Thoracic aorta (tissue), 2 donors: ENCODE measurements at places on chromosomes 12 and 14. TPM values are rescaled to one million over a fixed set of nuclear protein-coding genes. Genes with fewer than 3 reads are reported as not detected.

The GDF3 gene
- total RNA-seq: not detected

The KLRC2 gene
- not detected for total RNA-seq

- peaks cover 3% of the 10 kb centered on the region for H3K4me1 ChIP-seq
- no peak overlapping the region for H3K4me3 ChIP-seq
- no peaks in the 10 kb centered on the region for H3K27me3 ChIP-seq
- no peak for DNase-seq
- H3K36me3 ChIP-seq: no peaks in the 10 kb centered on the region
- no peak overlapping the region for H3K27ac ChIP-seq
Observed at GRCh38 chr12:69896653-69897381, 71.8 kb downstream of the MYRFL start.

DNA sequence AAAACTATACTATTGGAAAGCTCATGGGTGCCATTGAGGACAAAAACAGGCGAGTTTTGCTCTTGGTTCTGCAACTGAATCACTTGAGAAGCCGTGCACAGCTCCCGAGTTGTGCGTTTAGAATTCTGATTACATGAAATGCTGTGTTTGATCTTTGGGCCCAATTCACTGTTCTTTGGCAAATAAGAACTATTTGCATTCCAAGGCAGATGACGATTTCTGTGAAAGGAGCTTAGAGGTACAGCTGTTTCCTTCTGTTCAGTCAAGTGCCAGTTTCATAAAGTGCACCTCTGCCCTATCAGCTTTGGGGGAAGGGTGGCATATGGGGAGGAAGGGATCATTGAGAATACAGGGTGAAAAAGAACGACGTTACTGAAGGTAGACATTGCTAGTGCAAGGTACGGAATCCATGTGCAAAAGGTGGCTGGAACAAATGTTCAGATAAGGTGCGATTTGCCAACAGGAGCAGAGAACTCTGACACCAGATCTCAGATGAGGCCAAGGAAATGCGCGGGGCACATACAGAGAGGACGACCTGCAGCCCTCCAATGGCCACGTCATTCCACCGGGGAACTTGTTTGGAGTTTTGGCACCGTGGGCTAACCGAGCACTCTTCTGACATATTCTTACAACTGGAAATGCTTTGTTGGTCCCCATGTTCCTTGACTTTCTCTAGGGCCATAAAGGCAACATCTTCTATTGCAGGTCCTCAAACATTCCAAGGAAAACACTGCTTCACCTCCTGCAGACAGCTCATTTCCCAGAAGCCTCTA lies 30.1 kb downstream of the TCHP start:
- H3K27me3 ChIP-seq: no peaks in the 10 kb centered on the region
- H3K36me3 ChIP-seq: peaks cover 38% of the 10 kb centered on the region
- H3K4me3 ChIP-seq: no peak overlapping the region
- H3K27ac ChIP-seq: no peak overlapping the region

- no peak for DNase-seq
- no peaks in the 10 kb centered on the region for H3K4me1 ChIP-seq
- H3K4me3 ChIP-seq: no peak overlapping the region
- H3K27ac ChIP-seq: no peak overlapping the region
- no peaks in the 10 kb centered on the region for H3K27me3 ChIP-seq
Observed at GRCh38 chr12:72465940-72466630, 193.9 kb downstream of the TRHDE start.

DNA sequence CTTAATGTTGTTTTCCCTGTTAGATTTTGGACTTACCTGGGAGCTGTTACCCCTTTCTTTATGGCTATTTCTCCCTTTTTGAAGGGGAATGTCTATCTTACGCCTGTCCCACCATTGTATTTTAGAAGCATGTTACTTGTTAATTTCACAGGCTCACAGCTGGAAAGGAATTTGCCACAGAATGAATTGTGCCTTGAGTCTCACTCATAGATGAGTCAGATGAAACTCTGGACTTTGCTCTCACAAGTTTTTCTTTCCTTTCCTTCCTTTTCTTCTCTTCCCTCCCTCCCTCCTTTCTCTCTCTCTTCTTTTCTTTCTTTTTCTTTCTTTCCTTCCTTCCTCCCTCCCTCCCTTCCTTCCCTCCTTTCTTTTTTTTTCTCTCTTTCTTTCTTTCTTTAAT lies 9.3 kb upstream of the ATF7IP start:
- no peak overlapping the region for H3K27ac ChIP-seq
- no peak for DNase-seq
- H3K36me3 ChIP-seq: no peaks in the 10 kb centered on the region
- H3K4me3 ChIP-seq: no peak overlapping the region
- H3K27me3 ChIP-seq: no peaks in the 10 kb centered on the region
